ENCODE measurements at places on chromosomes 16 and 17.

DNA sequence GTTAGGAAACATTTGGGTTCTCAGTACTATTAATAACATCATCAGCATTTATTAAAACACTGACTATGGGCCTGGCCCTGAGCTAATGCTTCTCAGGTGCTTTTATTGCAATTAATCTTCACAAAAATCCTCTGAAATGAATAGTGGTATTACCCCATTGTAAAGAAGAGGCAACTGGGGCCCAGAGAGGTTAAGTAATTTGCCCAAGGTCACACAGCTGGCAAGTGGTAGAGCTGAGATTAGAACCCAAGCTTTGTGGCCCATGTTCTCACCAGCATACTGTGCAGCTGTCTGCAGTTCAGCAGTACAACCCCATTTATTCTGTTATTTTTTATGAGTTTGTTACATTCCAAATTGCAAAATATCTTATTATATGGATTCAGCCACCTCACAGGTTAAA, 82.3 kb downstream of the TBC1D16 start:
- DNase-seq: no peak

DNA sequence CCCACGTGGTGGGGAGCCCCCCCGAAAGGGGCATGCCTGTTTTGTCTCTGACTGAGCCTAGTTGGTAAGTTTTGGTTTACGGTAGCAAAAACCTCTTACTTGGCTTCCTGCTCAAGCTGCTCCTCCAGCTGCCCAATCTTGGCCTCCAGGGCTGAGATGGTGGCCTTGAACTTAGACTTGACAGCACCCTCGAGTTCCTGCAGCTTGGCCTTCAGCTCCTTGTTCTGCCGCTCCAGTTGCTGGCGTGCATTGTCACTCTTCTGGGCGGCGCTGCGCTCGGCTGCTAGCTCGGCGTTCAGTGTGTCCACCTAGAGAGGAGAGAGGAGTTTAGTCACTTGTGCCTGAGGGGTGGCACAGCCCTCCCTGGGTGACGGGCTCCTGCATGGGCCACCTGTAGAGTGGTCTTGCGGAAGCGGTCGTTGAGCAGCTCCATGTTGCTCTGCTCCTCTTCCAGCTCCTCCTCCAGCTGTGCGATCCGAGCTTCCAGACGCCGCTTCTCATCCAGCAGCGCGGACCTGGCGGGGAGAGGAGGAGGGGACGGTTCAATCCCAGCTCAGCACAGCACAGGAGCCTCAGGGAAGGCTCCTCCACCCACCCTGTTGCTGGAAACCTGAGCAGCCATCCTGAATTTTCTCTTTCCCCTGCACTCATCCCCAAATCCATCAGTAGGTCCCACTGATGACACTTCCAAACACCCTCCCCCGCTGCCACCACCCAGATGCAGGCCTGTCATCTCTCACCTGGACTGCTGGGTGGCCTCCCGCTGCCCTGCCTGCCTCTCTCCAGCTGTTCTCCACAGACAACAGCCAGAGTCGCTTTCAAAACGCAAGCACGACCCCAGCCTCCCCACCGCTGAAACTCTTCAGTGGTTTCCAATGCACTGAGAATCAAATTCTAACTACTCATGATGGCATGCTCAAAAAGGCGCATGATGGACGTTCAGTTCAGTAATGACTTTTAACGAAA, 44.6 kb downstream of the NDEL1 start:
- no peak for DNase-seq

- no peak for DNase-seq
Observed at GRCh38 chr16:86955136-86955855, 361.9 kb downstream of the C16orf95 start.

DNA sequence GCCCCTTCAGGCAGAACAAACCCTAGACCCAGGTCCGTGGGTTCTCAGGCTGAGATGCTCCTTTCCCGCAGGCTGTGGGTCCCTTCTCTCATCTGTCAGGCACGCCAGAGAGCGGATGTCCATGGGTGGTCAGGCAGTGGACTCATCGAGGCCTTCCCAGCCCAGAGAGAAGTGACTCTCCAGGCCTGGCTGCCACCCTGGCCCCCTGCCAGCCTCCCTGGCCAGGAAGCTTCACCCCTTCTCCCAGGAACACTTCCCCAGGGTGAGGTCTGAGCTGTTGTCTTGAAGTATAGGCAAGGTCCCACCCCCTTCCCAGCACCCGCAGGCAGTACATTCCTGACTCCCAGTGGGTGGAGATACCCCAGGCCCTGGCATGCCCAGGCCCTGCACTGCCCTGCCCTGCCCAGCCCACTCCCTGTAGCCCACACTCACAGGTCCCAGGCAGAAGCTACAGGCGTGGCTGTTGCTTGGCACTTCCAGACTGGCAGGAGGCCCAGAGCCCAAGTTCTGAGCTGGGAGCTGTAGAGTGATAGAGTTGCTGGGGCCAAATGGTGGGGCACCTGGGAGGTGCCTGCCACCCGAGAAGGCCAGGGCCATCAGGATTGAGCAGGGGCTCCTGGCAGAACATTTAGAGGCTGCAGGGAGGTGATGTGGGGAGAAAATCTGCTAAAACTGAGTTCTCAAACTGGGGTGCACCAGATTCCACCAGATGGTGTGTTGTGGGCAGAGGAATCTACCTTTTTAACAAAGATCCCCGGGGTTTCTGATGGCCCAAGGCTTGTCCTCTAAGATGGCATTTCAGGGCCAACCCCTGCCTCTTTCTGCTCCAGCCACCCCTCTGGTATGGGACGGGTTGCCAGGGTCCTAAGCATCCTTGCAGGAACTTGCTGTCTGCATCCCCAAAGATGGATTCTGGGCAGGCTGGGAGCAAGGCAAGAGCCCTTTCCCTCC, 6.7 kb downstream of the ITGA3 start:
- DNase-seq: peak; percentile 98

DNA sequence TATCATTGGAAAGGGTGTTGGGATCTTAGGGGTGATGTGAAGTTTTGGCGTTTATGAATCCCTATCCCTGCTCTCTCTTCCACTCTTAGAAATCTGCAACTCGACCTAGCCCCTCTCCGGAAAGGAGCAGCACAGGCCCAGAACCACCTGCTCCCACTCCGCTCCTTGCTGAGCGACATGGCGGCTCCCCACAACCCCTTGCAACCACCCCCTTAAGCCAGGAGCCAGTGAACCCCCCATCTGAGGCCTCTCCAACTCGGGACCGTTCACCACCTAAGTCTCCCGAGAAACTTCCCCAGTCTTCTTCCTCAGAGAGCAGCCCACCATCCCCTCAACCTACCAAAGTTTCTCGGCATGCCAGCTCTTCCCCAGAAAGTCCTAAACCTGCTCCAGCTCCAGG, 9.0 kb downstream of the SRRM2 start:
- DNase-seq: no peak

- DNase-seq: no peak
Observed at GRCh38 chr16:51144203-51144602, 6.9 kb downstream of the SALL1 start.

DNA sequence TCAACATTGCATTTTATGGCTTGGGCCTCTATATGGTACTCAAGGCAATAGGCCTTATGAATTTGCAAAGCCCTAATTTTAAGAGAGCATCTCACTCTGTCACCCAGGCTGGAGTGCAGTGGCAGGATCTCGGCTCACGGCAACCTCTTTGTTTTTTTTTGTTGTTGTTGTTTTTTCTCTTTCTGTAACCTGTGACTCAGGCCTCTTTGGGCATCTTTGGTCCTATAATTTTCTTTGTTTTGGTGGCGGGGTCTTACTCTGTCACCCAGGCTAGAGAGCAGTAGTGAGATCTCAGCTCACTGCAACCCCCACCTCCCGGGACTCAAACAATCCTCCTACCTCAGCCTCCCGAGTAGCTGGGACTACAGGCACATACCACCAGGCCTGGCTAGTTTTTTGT, 21.8 kb upstream of the HERPUD1 start:
- no peak for DNase-seq

DNA sequence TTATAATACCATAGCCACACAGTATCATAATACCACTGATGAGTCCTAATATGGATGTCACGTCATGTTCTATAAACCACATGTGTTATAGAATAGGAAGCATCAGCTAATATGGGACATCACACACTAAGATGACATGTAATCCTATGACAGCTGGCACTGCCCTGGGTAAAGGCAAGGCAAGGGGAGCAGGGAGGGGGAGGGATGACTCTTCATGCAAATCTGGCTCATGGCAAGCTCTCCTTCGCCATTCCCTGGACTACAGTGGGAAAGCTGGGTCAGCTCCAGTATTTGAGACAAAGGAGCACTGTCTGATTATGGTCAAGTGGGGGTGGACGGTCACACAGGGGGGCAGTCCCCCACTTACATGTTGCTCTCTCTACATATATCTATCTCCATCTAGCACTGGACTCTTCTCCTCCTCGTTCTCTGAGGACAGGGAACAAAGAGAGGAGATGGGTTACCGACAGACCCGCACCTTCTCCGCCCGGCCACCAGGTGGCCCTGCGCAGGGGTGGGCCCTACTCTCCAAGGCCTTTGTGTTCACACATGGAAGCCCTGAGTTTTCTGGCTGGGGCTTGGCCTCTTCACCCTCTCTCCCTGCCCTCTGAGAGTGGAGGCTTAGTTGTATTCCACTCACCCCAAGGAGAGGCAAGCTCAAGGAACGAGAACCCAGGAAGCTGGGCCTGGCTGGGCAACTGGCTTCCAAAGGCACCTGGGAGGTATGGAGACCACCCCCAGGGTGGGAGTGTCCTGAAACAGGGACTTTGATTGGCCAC, 23.4 kb upstream of the MPO start:
- peak; percentile 7 for DNase-seq

DNA sequence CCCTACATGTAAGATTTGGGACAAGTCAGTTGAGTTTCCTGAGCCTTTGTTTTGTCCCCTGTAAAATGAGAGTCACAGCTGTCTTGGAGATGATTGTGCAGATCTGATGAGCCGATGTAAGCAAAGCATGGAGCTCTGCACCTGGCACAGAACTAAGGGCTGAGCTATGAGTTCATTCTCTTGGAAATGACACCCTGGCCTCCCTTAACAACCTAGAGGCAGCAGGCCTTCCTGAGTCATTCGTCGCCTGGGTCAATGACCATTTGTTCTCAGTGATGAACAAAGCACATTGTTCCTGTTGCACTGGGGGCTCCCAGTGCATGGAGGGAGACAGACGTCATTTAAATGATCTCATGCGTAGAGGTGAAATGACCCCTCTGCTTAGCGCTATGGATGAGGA, 62.8 kb upstream of the GCSH start:
- DNase-seq: no peak

DNA sequence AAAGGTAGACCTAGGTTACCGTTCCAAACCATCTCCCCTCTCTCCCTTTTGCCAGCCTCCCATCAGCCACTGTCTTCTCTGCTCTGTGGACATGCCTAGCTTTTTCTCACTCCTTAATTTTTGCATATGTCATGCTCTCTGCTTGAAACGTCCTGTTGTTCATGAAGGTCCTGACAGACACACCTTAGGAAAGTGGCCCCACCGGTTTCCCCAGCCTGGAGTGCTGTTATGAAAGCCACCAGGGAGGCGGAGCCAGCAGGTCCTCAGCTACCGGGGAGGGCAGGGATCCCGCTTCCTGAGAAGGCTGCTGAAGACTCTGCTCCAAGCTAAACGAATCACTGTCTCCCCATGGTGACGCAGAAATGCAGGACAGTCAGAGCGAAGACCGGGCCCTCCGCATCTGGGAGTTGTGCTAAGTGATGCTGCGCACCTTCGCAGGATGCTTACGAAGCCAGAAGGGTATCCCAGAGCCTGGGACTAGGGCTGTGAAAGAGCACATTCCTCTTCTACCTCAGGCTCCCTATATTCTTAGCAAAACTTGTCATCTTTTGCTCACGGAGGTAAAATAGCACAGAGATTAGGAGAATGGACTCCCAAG, 2.3 kb upstream of the SLC16A11 start:
- DNase-seq: no peak

DNA sequence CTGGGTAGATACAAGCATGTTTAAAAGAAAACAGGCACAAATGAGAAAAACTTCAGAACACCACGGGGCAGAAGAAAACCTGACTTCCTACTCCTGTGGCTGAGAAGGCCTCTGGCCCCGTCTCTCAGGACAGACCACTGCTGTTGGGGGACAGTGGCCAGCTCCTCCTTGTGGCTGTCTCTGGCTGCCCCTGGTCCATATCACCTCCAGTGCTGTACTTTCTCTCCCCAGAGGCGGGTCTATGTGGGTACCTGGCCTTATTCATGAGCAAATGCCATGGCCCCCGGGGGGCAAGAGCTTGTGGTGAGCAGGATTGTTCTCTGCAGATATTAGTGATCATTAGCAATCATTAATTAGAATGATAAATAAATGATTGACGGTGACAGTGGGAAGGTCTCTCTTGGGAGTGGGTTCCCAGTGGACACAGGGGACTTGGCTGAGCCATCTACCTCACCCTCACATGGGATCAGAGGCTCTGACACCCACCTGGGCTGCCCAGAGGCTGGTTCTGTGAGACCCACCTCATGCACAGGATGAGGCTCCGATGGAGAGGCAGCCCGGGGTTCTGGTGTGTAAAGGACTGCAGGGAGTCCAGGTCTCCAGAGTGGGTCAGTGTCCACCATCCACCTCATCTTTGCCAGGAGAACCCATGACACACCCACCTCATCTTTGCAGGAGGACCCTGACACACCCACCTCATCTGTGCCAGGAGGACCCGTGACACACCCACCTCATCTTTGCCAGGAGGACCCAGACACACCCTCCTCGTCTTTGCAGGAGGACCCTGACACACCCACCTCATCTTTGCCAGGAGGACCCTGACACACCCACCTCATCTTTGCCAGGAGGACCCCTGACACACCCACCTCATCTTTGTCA, 30.6 kb upstream of the CBFA2T3 start:
- DNase-seq: no peak
